ENCODE measurements at places on chromosomes 3 and 15. TPM values are rescaled to one million over a fixed set of nuclear protein-coding genes. Genes with fewer than 3 reads are reported as not detected.

The ECE2 gene
- not detected for polyA plus RNA-seq

DNA sequence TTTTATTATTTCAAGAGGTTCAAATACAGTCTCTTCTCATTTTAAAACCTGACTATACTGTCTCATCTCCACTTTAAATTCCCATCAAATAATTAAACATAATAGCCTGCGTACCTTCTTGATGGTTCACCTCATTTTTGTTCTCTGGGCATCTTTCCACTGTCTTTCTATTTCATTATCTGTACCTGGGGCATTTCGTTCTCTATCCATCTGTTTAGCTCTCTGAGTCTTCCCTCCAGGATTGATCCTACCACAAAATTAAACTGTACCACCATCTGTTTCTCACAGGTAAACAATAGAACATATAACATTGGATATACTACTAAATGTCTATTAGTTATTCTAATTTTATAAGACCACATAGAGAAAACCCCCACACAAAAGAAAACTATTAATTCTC, 1331.4 kb downstream of the NSUN3 start:
- DNase-seq, result no peak

DNA sequence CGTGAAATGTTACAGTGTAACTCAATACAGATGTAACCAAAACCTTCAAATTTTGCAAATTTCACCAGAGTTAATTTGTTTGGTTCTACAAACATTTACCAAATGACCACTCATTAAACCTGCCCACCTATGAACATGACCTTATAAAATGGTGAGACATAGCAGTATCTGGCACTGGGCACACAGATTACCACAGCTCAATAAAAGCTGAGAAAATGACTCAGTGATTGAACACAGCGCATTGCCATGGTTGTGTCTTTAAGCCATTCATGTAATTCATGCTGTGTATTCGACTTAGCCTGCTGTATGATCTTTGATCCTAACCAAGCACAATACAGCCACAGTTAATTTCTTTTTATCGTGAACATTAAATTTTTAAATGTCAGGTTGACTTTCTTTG, 11.3 kb downstream of the PPARG start:
- DNase-seq, result no peak

The NEDD4 gene
- 15.5 TPM for polyA plus RNA-seq

The GOLGA8G gene
- polyA plus RNA-seq, result not detected

The CMTM7 gene
- 51.8 TPM for polyA plus RNA-seq

The PPARG gene
- polyA plus RNA-seq, result 2.4 TPM

- DNase-seq, result no peak
These were observed 82.7 kb downstream of the SLC25A26 start for GRCh38 chr3:66303491-66303901.

DNA sequence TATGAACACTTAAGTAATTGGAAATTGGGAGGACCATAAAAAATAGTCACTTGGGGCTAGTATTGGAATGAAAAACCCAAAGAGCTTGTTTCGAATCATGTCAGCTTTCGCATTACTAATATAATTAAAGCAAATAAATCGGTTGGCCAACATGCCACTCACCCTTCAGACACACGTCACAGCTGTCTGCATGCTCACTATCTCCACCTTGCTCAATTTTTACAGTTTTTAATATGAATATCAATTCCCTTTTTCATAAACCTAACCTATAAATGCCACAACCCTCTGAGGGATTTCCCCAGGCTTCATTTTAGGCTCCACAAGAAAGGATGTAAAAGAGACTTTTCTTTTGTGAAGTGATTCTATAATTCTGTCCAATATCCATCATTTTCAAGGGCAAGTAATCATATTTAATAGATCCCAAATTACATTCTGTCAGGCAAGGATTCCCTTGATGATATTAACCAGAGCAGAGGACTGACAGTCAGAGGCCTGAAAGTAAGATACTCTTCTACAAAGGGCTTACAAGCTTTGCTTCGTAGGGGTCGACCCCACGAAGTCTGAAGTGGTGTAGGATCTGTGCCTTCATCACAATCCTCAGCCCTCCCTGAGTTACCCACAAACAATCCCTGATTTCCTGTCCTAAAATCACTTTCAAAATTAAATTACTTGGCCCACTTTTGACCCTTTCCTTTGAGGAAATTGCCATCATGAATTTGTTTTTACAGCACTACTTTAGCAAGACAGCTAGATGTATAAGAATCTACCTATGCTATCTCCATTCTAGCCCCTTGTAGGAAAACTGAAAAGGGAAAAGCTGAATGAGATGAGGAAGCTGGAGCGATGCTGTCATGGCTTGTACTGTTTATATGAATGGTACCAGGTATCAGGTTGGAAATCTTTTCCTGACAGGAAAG, 44.5 kb downstream of the NANOGP8 start:
- DNase-seq, result no peak

GRCh38 chr15:59165726-59166125, 40.9 kb upstream of the LDHAL6B start:
- peak; percentile 38 for DNase-seq

DNA sequence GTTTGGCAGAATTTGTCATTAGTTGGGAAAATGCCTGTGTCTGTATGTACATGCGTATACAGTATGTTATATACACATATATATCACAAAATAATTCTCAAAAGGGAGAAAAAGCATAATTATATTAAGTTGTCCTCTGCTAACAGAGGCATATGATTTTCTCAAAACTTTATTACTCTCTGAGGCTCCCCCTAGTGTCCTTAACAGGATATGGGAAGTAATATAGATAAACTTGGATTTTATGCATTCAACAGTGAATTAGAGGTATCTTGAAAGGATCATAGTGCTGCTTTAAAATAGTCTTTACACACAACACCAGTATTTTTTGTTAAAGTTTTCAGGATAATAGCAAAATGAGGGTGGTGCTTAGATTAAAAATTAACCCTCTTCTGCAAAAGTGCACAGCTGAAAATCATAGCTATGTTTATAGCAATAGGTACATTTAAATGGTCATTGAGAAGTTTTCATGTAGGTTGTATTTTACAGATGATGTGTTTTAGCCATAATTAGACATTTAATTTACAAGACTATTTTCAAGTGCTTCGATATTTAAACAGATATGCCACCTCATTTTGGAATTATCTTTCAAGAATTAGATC, 454.0 kb upstream of the ROBO2 start:
- no peak for DNase-seq

The IL1RAP gene
- 62.8 TPM for polyA plus RNA-seq

- no peak for DNase-seq
These were observed 146.8 kb upstream of the FRMD4B start for GRCh38 chr3:69532547-69533224.

- DNase-seq, result no peak
These were observed 63.2 kb upstream of the MNS1 start for GRCh38 chr15:56528136-56528535.

DNA sequence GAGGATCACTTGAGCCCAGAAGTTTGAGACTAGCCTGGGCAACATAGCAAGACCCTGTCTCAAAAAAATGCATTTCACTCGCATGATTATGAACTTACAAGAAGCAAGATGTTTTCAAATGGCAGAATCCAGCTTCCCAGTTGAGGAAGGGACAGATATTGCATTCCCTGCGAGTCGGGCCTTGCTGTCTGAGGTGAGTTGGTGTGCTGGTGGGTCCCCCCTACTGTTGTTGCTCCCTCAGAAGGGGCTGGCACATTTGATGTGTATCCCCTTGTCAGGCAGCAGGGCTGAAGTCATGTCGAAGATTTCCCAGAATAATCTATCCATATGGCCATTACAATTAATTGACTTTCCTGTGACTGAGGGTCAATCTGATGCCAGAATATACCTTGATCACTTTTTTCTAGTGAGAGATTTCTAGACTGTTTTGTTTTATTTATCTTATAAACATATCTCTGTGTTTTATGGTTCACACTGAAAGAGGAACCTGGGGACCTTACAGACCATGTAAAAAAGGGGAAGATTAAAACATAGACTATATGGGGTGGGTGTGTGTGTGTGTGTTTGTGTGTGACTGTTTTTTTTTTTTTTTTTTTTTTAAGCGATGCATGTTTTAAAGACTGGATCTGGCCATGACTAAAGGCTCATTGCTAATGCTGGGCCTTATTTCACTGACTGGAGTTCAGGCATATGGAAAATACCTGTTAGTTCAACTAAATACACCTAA, 112.1 kb upstream of the MRPS22 start:
- no peak for DNase-seq

- DNase-seq, result peak; percentile 60
These were observed 100.3 kb upstream of the TPRG1 start for GRCh38 chr3:189071446-189071845.

DNA sequence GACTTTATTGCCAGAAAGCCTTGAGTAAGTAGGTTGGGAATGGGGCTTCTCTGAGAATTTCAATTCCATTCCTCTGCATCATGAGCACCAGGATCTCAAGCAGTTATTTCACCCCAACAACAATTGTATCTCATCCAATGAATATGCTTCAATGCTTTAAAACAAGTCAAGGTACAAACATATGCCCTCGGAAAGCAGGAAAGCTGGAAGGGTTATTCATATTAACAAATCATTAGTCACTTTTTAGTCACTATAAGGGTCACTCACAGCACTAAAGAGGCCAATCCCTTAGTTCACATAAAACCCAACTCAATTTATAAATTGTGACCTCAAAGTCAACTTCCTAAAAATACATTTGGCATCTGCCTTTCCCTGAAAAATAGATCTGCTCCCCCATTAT, 16.2 kb downstream of the MB21D2 start:
- DNase-seq, result peak; percentile 91

DNA sequence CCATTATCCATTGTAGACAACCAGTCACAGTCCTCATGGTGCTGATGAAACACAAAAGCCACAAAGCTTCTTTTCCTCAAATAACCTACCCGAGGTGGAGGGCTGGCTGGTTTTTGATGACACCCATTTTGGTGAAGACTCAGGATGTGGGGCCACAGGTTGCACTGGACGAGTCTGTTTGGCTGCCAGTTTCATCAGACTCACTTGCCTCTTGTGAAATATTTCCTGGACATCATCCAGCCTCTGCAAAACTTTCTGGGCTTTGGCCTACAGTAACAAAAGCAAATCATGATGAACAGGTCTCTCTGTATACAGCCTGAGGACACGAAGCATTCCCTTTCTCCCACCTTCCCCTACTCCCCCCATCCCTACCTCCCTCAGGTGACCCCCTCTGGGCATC, 42.2 kb downstream of the B3GNT5 start:
- DNase-seq, result no peak

The CSPG4 gene
- 0.67 TPM for polyA plus RNA-seq

DNA sequence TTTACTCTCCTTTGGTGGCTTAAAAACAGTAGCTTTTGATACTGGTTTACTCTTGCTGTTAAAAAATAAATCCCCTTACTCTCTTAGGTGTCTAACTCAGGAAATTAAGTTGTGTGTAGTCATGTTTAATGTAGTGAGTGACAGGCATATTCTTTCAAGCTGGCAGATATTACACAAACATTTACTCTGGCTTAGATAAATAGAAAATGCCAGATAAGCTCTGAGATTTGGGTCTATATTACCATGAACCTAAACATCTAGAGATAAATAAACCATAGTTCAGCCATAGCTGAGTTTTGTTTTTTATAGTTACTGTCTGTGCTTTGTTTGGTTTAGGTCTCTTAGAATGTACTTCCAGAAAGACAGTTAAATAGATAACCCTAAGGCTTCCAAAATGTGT, 2.4 kb downstream of the SEMA6D start:
- no peak for DNase-seq

DNA sequence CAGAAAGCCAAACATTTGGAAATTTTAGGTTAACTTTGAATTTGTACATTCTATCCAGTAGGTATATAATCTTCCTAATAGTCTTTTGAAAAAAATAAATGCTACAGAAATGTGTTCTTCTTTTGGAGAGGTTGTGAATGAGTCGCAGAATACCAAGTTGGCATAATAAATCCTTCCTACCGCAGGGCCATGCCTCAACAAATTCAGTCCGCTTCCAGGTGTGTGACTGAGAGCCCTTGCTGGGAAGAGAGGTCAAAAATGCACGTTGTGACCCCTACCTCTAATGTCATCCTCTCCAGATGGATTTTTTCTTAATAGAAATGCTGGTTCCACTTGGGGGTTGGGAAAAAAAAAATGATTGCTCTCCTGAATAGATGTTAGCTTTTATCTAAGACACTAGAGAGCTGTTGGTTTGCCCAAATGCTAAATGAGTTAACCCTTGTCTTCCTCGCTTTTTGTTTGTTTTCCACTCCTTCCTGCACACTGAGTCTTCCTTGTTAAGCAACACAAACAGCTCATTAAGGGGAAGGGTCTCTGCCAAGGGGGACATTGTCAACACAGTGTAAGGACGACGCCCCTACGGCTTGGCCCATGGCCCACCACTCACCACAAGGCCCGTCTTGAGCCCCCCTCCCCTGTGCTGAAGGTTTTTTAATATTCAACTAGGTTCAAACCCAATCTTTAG, 33.9 kb downstream of the RLBP1 start:
- DNase-seq, result no peak

DNA sequence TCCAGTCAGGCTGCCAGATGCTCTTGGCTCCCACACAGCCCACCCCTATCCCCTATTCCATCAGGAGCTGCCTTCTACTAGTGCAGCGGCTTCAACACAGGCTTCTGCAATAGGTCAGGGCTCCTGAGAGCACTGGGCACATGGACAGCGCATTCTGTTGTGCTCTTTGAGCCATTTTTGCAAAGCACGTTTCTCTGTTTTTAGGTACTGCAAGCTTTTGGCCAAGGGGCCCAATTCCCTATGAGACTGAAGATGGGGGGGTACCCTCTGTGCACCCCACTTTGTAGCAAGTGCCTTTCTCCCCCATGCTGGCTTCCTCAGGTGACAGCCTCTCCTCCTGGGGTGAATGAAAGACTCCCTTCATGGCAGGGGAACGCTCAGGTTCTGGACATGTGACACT, 31.2 kb downstream of the CHDH start:
- DNase-seq, result no peak

GRCh38 chr3:182023843-182024242, 312.1 kb downstream of the SOX2 start:
- no peak for DNase-seq

Data from keratinocyte (primary cell).